ENCODE measurements at places on chromosomes 12 and 14.

- DNase-seq, result no peak
Measured at GRCh38 chr12:7093892-7094291, 1.6 kb upstream of the C1R start.

GRCh38 chr12:81221681-81222080 lies 143.8 kb downstream of the ACSS3 start:
- DNase-seq, result no peak

GRCh38 chr14:39763402-39763890 lies 331.2 kb upstream of the FBXO33 start:
- no peak for DNase-seq

GRCh38 chr14:22842211-22843122 lies 6.1 kb downstream of the MMP14 start:
- no peak for DNase-seq

DNA sequence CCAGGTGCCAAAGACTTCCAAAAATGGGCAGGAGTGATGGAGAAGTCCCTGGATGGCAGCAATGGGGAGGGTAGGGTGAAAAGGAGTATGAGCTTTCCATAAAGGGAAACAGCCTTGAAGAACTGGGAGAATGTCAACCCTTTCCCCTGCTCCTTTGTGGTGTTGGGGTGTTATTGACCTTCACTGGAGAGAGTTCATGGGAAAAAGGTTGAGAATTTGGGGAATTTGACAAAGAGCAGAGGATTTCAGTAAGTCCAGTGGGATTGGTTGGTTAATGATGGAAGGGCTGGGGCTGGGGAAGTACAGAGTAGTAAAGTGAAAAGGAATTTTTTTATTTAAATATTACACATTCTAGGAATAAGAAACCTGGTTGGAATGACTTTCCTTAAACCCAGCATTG lies 116.6 kb downstream of the ERC1 start:
- DNase-seq, result no peak

GRCh38 chr12:85831327-85831990 lies 4.8 kb downstream of the RASSF9 start:
- DNase-seq, result no peak

- DNase-seq, result no peak
Measured at GRCh38 chr14:20167091-20167490, 23.6 kb upstream of the OR11G2 start.

- no peak for DNase-seq
Measured at GRCh38 chr12:55636116-55636655, 506 bp upstream of the OR10P1 start.

DNA sequence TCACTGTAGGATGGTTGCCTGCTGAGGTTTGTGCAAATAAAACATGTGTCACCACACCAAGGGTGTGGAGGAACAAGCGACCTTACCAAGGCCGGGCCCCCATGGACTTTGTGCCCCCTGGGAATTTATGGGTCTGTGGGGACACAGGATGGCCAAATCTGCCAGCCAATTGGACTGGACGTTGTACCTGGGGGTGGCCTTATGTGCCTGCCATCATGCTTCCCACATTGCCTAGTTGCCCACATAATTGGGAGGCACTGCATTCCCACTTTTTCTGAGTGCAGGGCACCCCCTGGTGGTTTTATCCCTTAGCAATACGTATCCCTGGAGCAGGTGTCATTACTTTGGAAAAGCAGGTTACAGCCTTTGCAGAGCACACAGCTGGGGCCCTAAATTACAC lies 92.6 kb upstream of the TMPO start:
- DNase-seq, result no peak

- DNase-seq, result no peak
Measured at GRCh38 chr12:122403831-122404230, 18.6 kb downstream of the CLIP1 start.

GRCh38 chr14:76638841-76639240 lies 122.4 kb upstream of the VASH1 start:
- DNase-seq, result no peak

DNA sequence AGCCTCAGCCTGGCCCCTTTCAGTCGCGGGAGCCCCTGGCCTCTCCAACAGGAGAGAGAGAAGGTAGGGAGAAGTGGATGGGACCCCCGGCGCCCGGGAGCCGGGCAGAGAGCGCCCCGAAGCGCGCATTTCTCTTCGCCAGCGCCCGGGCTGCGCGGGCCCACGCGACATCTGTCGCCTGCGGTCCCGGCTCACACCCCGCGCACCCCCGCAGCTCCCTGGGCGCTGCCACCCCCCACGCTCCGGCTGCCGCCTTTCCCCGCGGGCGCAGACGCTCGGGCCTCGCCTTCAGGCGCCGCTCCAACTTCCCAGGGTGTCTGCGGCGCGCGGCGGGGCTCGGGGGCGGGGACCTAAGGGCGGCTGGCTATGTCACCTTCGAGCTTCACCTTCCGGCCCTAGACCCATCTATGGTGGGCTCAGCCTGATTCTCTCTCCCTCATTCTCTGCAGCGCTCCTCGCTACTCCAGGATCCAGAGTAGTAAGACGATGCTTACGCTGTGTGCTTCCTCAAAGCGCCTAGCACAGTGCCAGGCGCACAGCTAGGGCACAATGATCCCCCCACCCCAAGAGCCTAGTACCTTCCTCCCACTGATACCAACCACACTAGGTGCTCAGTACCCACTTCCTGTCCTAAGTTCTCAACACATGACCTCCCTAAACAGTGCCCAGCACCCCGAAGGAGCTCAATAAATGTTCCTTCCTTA lies 1.6 kb downstream of the HRK start:
- DNase-seq, result no peak

DNA sequence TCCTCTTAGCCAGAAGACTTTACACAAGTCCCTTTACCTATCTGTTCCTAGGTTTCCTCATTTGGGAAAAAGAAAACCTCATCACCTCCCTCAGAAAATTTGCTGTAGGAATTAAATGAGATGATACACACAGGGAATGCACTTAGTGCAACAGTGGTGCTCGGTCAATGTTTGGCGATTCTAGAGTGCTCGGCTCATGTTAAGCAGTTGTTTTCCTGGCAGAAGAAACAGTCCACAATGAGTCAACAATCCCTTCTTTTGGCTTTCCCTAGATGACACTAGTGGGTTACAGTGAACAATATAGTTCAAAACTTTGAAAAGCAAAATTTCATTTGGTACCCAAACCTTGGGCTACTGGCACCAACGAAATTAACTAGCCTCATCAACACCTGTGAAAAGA lies 3.9 kb upstream of the TMEM233 start:
- DNase-seq, result no peak

DNA sequence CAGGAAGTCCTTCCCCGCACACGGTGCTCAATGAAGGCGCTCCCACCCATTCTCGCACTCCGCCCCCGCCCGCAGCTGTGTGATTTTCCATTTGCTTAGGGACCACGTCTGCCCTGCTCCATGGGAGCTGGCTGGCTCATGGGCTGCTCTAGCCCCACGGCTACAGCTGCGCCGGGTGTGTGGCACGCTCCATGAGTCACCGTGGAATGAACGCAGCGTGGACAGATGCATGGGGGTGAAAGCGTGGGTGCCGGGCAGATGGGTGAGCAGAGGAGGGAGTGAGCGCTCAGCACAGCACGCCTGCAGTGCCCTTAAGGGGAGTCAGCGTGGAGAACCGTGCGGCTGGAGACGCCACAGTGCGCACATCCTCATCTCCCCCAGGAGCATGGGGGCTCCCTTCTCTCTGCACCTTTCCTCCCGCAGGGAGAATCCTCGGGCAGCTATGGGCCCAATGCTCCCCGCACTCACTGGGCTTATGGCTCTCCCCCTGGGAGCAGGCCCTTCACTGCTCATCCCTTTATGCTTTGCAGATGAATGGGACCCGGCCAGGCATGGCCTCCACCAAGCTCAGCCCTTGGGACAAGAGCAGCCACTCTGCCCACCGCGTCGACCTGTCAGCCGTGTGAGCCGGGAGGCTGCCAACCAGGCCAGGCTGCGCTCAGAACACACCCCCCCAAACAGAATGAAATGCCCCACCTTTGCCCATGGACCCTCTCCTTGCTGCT lies 185.1 kb downstream of the ADGRD1 start:
- DNase-seq, result no peak

DNA sequence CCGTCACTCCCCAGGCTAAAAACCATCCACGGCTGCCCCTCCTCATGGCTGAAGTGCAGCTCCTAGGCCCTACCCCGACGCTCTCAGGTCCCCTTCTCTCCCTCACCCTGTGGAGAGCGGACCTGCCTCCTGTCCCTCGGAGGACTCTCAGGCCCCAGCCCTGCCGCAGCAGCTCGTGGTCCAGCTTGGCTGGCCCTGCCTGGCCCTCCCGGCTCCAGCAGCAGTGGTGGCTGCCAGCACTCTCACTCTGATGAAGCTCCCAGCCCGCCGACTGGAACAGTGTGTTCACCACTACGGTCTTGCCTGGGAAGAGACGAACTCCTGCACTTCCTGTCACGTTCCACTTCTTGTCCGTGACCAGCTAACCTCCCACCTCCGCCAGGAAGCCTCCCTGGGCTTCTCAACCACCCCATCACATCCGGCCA lies 11.1 kb downstream of the BAG5 start:
- no peak for DNase-seq

DNA sequence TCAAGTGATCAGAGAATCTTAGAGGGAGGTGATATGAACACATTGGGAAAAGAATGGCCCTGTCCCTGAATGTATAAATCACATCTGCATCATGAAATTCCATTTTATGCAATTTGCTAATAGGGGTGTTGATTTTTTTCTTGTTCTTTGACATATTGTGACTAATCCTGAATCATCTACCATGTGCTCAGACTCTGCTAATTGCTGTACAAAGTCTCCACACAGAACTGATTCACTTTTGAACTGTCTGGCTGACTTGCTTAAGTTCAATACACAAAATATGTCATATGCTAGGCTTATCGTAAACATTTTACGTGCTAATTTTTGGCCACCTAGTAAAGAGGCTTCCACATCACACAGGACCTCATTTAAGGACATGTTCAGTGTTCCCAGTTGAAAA lies 2.6 kb downstream of the TMEM132D start:
- no peak for DNase-seq

DNA sequence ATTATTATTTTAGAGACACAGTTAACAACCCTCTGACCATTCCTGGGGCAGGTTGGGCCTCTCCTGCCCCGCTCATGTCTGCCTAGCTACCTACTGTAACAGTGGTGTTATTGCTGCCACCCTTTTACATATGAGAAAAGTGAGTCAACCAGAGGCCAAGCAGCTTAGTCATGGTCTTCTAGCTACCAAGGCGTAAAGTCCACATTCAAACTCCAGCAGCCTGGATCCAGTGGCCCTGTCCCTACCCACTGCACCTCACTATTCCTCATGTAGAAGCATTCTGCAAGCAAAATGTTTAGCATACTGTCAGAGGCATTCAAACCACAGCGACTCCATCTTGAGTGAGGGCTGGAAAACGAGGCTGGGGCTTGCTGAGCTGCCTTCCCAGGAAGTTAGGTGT lies 95.8 kb downstream of the SLC15A4 start:
- no peak for DNase-seq

- DNase-seq, result no peak
Measured at GRCh38 chr12:82874945-82875344, 188.2 kb downstream of the TMTC2 start.

- no peak for DNase-seq
Measured at GRCh38 chr12:51322452-51322851, 1.5 kb downstream of the BIN2 start.

- DNase-seq, result no peak
Measured at GRCh38 chr12:25480145-25480544, 72.9 kb downstream of the LMNTD1 start.

DNA sequence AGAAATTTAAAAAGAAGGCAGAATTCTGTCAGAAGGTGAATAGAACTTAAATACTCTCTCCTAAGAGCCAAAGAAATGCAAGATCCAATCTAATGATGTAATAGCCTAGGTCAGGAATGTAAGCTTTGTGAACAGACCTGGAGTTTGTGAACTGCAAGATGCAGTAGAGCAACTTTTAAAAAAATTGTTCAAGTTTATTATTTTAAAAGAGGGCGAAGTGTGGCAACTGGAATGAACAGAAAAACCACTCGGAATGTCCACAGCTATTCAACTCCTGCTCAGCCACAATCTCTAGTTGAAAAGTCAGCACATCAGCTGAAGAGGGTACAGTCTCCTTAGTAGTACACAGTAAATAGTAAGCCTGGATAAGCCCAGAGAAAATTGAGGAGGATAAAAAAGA lies 228.8 kb downstream of the PPFIA2 start:
- no peak for DNase-seq

- no peak for DNase-seq
Measured at GRCh38 chr12:125530876-125531275, 465.6 kb downstream of the AACS start.

DNA sequence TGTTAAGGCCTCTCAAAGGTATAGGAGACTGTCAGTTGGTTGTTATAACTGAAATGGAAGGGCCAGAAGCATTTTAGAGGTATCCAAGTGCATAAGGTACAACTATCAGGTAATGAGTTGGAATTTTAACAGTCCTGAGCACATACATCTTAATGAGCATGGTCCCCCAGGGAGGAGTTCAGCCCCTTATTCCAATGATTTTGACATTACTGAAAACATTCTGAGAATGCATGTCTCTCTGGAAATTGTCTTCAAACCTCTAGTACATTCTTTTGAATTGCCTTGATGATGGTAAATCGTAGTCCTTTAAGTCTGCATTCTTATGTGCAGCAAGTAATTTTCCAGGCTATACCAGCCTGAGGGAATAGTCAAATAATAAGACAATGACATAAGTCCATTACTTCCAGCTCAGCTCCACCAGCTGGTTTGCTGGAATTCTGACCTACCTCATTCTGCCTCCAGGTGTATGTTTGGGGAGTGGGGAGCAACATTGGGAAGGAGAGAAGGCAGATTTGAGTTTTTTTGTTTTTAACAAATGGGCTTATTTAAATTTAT lies 239.2 kb downstream of the MSRB3 start:
- DNase-seq, result no peak

- DNase-seq, result no peak
Measured at GRCh38 chr14:64602826-64603225, 53.1 kb downstream of the PPP1R36 start.

GRCh38 chr14:50011242-50011641 lies 105.1 kb downstream of the VCPKMT start:
- DNase-seq, result no peak

GRCh38 chr14:79712302-79712950 lies 498.9 kb downstream of the DIO2 start:
- DNase-seq, result no peak

GRCh38 chr12:75525263-75525662 lies 13.9 kb upstream of the KRR1 start:
- DNase-seq, result no peak

DNA sequence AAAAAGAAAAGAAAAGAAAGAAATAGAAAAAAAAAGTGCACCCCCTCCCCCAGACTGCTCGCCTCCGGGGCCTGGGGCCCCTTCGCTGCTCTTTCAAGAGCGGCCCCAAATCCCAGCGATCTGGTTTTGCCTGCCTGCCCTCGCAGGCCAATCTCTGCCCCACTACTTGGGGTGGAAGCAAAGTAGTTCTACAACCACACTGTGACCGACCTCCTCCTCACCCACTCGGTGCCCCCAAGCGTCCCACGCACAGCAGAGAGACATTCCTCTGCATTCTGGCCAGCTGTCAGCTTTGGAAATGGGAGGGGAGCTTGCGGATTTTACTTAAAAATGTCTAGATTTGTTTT lies 2.4 kb upstream of the TBX3 start:
- DNase-seq, result no peak

DNA sequence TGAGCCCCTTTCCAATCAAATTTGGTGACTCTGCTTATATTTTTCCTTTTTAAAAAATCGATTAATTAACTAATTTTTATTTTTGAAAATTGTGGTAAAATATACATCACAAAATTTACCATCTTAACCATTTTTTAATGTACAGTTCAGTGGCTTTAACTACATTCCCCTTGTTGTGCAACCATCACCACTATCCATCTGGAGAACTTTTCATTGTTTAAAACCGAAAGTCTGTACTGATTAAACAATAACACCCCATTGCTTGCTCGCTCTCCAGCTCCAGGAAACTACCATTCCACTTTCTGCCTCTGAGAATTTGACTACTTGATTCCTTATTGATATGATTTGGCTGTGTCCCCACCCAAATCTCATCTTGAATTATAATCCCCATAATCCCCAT lies 283.4 kb downstream of the C12orf75 start:
- DNase-seq, result no peak

Measured in left kidney (tissue), 8 donors.